ENCODE measurements at places on chromosomes 2 and 18. TPM values are rescaled to one million over a fixed set of nuclear protein-coding genes. Genes with fewer than 3 reads are reported as not detected.

Gene FAM110C
- total RNA-seq = 2.2 TPM

Gene AGXT
- total RNA-seq = not detected

Gene OTOS
- total RNA-seq = not detected

Gene IL18R1
- 20.5 TPM for total RNA-seq

Gene CTNNA2
- total RNA-seq = not detected

Gene NGEF
- total RNA-seq = 1.0 TPM
